ENCODE measurements at places on chromosomes 6 and 20.

GRCh38 chr6:135606392-135606791 lies 108.9 kb upstream of the AHI1 start:
- no peak for DNase-seq

DNA sequence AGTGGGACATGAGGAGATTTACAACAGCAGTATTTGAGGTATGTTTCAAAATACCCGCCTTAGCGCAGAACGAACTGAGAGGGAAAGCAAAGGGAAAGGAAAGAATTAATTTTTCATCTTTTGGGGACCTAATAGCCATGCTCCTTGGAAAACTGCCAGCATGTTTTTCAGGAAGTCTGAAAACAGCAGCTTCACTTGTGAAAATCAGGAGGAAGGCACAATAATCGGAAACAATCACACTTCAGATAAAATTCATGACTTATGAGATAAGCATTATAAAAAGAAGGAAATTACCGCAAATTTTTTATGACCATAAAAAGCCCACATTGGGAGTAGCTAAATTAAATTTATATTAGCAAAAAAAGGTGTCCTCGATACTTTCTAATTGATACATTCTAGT lies 541.1 kb downstream of the HAO1 start:
- no peak for DNase-seq

DNA sequence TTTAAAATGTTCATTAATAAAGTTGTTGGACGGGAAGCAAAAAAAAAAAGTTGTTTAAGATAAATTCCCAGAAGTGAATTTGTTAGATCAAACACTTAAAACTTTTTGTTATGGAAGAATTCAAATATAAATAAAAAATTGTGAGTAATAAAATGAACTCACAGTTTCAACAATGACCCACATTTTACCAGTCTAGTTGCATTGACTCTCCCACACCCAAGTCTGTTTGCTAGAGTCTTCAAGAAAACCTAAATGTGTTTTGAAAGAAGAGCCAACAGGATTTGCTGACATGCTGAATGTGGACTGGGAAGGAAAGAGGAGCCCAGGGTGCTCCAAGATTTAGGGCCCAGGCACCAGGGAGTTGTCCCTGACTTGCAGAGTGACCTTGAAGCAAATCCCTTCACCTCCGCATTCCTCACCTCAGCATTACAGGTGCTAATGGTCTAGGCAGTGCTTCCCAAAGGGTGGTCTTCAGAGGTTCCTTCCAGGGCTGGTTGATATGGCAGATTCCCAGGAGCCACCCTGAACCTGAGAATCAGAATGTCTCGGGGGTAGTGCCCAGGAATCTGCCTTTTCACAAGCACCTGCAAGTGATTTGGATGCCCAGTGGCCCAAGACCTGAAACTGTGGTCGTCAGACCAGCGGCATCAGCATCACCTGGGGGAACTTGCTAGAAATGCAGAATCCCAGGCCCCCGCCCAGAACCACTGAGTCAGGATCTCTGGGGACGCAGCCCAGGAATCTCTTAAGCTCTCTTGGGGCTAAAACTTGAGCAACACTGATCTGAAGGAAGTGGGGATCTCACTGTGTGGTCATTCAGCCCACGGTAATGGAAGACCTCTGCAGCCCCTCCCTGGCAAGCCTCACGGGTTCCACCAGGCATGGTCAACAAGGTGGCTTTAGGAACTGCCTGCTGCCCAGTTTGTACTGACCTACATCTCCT lies 31.1 kb downstream of the POFUT1 start:
- DNase-seq, result no peak

- DNase-seq, result no peak
These were observed 36.1 kb upstream of the THBS2 start for GRCh38 chr6:169289619-169290339.

DNA sequence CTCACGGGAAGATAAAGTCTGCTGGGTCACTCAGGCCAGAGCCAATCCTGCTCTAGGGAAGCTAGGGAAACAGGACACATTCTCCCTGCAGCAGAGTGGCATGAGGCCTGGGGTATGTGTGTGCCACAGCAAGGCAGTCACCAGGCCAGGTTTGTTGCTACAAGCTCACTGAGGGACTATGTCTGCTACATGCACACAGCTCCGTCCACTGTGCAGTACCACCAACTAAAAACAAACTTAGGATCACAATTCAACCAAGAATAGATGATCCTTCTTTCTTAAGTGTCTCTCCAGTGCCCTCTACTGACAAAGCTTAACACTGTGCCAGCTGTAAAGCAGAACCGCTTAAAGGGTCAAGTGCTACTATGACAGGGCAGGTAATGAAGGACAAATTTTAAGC lies 192.5 kb downstream of the PTPRK start:
- DNase-seq, result no peak

DNA sequence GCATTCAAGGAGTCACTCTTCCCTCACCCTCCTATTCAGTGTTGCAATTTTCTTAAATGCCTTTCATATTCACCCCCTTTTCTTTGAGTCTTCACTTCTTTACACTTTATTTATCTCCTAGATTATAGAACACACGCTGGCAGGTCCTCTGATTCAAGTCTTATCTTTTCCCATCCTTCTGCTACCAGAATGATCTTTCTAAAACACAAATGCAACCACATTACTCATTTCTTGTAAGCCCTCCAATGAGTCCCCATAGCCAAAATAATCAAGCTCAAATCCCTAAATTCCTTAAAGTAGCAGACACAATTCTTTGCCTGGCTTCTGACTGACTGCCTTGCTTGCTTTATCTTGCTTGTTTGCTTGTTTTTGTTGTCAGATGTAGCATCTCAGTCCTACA lies 920.0 kb downstream of the TFAP2A start:
- no peak for DNase-seq

Data from breast epithelium (tissue), 4 donors.